ENCODE measurements at places on chromosomes 13 and 19.
A peak's percentile ranks its signal among the peaks of the same experiment; 100 is the strongest.

DNA sequence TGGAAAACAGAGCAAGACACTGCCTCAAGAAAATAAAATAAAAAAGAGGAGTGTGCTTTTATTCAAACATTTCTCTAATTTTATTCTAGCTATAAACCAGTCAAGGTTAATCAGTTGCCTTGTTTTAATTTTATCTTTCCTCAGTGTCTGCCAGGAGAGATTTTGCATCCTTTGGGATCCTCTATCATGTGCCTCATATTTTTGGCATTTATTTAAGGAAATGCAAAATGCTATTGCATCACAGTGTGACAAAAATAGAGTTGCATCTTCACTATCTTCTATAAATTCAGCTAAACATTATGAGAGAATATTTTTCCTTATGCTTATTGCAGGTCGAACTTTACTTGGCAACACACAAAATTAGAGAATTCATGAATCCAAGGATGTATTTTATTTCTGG lies 639.0 kb upstream of the KLF12 start:
- DNase-seq, result no peak

DNA sequence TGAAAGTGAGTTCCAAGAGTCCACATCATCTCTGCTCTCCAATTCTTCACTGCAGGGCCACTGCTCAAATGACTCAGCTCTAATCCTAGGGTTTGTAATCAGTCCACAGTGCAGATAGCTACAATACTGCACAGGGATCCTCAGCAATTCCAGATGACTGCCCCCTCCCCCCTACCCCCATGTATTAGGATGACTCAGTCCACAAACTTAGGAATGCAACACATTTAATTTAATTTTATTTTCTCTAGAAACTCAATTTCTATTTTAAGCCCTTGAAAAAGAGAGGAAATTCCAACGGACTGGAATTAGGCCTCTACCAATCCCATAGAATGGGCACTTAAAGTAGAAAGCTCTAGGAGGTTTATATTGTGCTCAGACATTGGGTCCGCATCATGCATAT lies 173.8 kb upstream of the SOX21 start:
- DNase-seq, result no peak

GRCh38 chr19:6424195-6424938 lies at the start of gene KHSRP:
KHSRP (minus strand) TSS chr19:6424811; CDS start chr19:6424701, 110 bp downstream.
- DNase-seq, result peak; percentile 38

GRCh38 chr13:26747706-26748105 lies 12.9 kb downstream of the GPR12 start:
- DNase-seq, result no peak

DNA sequence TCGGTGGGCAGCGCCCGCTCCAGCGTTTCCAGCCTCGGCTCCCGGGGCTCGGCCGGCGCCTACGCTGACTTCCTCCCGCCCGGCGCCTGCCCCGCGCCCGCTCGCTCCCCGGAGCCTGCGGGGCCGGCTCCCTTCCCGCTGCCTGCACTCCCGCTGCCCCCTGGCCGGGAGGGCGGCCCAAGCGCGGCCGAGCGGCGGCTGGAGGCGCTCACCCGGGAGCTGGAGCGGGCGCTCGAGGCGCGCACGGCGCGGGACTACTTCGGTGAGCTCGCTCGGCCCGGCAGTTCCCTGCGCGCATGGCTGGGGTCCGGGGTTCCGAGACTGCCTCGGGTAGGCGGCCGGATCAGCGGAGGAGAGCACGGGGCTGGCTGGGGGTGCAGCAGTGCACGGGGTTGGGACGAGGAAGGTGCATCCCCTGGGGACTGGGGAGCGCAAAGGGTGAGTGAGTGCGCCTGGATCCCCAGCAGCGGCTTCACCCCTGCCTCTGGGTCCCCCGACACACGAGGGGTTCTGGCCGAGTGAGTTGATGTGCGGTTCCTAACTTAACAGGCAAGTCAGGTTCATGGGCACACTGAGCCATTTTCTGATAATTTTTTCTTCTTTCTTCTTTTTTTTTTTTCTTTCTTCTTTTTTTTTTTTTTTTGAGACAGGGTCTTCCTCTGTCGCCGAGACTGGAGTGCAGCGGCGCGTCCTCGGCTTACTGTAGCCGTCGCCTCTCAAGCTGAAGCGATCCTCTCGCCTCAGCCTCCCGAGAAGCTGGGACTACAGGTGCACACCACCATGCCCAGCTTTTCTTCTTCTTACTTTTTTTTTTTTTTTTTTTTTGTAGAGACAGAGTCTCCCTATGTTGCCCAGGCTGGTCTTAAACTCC lies 1.1 kb downstream of the WTIP start:
- no peak for DNase-seq

DNA sequence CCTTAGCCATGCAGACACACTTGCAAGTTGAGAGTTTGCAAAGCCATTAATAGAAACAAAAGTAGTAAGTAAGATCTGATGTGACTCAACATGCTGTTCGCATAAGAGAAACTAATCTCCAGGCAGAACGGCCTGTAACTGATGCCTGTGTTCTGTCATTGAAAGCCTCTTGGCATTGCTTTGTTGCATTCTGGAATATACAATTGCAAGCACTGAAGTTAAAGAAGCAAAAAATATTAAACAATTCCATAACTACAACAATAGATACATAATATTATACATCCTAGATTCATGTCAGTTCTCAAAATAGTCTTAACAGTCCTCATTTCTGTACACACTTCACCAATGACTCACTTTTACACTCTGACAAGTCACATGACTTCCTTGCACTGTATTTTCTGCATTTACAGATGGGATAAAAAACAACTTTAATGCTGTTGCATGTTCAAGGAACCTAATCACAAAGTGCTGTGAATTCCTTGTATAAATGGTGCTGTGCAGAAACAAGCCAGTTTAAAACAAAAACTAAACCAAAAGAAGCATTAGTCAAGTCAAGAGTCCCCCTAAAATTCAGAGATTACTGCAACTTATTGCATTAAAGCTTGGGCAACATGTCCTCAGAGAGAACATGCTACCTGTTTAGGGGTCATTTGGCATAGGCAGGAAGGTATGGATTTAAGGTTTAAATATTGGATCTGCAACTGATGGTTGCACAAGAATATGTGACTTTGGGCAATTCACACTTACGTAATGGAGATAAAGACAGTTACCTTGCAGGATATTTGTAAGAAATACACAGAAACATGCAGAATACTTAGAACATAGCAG lies 79.5 kb upstream of the SERP2 start:
- no peak for DNase-seq

DNA sequence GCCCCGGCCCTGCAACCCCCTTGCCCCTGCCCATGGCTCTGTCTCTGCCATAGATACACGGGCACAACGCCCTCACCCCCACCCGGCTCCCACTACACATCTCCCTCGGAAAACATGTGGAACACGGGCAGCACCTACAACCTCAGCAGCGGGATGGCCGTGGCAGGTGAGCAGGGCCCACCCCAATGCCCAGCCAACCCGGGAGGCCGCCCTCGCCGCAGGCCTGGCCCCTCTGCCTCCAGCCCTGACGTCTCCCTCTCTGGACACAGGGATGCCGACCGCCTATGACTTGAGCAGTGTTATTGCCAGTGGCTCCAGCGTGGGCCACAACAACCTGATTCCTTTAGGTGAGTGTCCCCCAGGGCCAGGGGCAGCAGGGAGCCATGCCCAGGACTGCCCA lies 7.7 kb downstream of the YIPF2 start:
- DNase-seq, result no peak

- DNase-seq, result peak; percentile 29
These were observed 5.6 kb downstream of the RPL36 start for GRCh38 chr19:5695649-5696195.

- DNase-seq, result no peak
These were observed 318.4 kb downstream of the DCLK1 start for GRCh38 chr13:35812736-35813135.

DNA sequence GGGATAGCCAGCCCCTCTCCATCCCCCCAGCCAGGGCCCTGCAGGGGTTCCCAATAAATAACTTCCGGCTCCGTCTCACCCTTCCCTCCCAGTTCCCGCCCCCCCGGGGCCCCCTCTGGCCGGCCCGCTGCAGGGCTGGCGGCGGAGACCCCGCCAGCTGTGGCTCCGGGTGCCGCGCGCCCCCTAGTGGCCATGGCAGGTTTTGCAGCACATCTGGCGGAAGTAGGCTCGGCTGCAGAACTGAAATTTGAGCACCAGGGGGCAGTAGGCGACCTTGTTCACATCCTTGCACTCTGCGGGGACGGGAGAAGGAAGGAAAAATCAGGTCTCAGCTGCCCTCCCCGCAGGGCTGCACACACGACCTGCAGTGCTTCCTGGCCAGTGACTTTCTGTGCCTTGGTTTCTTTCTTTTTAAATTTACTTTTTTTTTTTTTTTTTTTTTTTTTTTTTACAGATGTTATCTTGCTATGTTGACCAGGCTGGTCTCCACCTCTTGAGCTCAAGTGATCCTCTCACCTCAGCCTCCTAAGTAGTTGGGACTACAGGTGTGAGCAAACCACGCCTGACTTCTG lies 3.6 kb upstream of the MYO1F start:
- DNase-seq, result peak; percentile 72

DNA sequence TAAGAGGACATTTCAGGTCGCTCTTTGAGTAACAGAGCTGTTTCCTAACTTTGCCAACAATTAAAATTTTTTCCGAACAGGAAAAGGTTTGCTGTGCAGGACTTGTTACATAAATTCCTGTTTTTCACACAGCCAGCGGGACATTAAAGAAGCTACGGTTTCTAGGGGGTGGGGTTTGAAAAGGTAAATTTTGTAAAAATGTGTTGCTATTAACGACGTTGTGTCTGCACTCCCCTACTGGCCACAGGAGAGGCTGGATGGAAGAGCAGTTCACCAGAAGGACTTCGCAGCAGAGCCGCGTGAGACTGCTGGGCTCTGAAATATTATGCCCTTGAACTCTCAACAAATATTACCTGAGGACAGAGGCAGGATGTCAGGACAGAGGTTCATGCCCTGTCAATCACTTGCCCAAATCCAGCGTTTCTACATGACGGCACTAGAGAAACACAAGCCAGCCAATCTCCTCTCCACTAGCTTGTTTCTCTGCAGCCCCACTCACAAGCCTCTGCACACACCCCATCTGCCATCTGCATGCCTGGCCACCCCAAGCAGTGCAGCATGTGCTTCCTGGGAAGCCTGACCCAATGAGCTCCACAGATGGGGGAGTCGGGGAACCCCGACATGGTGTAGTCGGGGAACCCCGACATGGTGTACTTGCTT lies 102.0 kb downstream of the FOXO1 start:
- DNase-seq, result no peak

- no peak for DNase-seq
These were observed 403.3 kb downstream of the COG6 start for GRCh38 chr13:40058757-40059236.

DNA sequence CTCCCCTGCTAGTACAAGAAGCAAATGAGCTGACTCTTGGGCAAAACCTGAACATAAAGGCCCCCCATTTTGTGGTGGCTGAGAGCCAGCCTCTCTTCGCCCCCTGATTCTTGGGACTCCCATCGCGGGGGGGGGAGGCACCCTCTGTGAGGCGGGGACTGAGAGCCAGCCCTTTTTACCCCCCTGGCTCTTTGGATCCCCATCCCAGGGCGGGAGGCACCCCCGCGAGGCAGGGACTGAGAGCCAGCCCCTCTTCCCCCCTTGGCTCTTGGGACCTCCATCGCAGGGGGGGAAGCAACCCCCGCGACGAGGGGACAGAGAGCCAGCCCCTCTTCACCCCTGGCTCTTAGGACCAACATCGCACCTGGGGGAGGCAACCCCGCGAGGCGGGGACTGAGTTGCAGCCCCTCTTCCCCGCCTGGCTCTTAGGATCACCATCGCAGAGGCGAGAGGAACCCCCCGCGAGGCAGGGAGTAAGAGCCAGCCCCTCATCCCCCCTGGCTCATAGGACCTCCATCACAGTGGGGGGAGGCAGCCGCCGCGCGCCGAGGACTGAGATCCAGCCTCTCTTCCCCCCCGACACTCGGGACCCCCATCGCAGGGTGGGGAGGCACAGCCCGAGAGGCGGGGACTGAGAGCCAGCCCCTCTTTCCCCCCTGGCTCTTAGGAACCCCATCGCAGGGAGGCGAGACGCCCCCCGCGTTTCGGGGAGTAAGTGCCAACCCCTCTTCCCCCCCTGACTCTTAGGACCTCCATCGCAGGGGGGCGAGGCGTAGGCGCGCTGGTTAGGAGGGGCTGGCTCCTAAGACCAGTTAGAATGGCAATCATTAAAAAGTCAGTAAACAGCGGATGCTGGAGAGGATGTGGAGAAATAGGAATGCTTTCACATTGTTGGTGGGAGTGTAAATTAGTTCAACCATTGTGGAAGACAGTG lies 2428.4 kb upstream of the PCDH20 start:
- DNase-seq, result no peak

DNA sequence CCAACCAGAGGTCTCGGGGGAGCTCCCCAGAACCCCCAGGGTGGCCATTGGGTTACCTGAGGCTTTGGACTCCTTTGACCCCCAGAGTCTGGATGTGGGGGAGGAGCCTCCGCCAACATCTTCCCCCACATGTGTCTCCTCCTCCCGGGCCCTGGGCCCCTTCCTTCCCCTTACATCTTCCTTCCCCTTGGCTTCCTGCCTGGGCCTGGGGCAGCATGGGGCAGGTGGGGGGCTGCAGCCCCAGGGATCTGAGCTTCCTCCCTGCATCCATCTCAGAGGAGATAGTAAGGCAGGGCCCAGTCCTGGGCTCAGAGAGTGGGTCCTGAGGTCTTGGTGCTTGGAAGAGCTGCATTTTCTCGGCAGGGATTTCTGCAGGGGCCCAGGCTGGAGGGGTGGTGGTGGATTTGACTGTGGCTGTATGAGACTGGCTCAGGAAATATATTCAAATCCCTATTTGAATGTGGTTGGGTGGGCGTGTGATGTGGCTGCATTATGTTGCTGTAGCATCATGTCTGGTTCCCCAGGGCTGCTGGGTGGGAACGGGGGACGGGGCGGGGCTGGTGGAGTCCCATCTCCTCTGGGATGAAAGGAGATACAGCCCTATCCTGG lies 919 bp downstream of the VAV1 start:
- DNase-seq, result no peak

DNA sequence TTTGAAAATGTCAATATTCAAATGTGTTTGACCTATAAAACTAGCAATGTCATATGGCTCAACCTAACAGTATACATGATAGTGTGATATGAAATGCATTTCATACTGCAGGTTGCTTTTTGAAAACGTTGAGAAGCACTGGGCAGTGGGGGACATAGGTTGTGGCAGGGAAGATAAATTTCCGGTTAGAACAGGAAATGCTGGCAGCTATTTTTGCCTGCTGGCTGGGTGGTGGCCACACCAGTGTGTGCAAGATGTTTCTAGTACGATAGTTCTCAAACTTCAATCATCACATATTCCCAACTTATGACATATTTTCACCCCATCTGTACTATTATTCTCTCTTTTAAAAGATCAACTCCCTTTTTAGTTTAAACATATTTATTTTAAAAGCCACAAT lies 17.2 kb downstream of the FXYD5 start:
- DNase-seq, result no peak

- DNase-seq, result no peak
These were observed 204.7 kb downstream of the FGF14 start for GRCh38 chr13:102197193-102197592.

GRCh38 chr19:15195371-15196334 lies 5.1 kb downstream of the NOTCH3 start:
- peak; percentile 64 for DNase-seq

- DNase-seq, result no peak
These were observed 137.8 kb upstream of the TSC22D1 start for GRCh38 chr13:44713788-44714469.
